GM23338 (cell line): ENCODE measurements at places on chromosomes 6 and 20. TPM values are rescaled to one million over a fixed set of nuclear protein-coding genes. Genes with fewer than 3 reads are reported as not detected.

The PHF1 gene
- total RNA-seq: 33.2 and 46.7 TPM in 2 replicates

- no peak for DNase-seq
Observed at GRCh38 chr6:157605484-157605883, 217.6 kb upstream of the SNX9 start.

DNA sequence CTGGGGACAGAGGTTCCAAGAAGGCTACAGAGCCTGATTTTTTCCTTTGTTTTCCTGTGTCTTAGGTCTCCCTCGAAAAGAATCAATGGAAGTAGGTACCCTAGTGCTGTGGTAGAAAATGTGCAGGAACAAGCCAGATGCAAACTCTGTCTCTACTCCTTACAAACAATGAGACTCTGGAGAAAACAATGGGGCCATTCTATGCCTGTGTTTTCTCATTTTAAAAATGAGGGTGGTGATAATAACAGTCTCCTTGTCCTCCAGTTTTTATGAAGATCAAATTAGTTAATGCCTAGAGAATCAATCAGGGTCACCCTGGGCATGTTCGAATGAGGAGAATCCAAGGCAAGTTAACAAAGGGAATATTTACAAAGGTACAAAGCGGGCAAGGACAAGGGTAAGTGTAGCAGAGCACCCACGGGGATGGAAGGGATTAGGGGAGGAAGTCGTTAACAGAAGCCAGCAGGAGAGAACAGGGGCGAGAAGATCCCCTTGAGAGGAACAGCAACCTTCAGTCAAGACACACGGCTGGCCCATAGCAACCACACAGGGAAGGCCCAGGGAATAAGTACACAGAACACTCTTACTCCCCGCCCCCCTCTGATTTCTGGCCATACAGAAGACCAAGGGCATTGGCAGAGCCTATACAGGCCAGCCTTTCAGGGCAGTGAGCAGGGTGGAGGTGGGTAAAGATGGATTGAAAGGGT is 342.8 kb downstream of the PTPRT start:
- no peak for DNase-seq

GRCh38 chr6:137808836-137809315 is 58.2 kb upstream of the TNFAIP3 start:
- DNase-seq: no peak
